Renal cortical epithelial cell (primary cell): ENCODE measurements at places on chromosomes 11 and 22. TPM values are rescaled to one million over a fixed set of nuclear protein-coding genes. Genes with fewer than 3 reads are reported as not detected.

- DNase-seq = no peak
These were observed 105.3 kb downstream of the MORC2 start for GRCh38 chr22:30863081-30863833.

GRCh38 chr11:8533332-8533731 lies 60.7 kb downstream of the STK33 start:
- peak; percentile 42 for DNase-seq

DNA sequence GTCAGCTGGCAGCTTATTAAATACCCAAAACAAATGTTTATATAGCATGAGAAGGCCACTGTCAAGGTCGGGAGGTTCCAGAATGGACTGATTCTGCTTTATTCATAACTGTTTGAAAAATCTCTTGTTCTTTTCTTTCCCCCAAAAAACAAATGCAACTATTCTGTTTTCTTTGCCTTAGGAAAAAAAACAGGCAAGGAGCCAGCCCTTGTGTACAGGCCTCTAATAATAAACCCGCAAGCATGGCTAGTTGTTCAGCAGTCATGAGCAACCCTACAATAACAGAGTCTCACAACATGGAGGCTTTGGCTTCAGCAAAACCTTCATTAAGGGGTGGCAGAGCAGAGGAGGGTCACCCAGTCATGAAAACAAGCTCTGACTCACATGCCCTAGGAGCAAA lies 191.7 kb downstream of the KIRREL3 start:
- peak; percentile 81 for DNase-seq

DNA sequence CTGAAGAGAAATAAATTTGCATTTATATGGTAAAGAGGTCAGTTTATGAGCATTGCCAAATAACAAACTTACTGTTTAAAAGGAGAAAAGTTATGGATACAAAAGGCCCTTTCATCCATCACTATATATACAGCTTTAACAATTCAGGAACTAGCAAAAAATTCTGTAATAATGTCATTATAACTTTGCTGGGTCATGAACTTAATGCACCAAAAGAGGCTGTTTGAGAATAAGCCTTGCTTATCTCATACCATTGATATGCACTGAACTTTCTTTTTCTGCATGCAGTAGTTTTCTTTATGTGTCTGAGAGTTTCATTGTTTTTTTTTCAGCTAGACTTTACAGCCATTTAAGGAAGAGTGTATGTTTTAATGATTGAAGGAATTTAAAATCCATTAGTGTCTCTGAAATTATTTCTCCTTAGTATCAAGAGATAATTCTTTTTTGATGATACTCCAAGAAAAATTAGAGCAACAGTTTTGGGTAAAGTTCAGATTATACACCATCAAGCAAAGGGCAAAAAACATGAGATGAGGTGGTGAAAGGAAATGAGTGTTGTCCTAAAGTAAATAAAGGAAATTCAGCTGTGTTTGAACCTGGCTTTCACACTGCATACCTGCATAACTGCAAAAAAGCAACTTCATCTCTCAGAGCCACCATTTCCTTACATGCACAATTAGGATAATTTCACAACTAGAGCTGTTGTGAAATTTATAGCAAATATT lies 188.2 kb upstream of the ANO3 start:
- no peak for DNase-seq

DNA sequence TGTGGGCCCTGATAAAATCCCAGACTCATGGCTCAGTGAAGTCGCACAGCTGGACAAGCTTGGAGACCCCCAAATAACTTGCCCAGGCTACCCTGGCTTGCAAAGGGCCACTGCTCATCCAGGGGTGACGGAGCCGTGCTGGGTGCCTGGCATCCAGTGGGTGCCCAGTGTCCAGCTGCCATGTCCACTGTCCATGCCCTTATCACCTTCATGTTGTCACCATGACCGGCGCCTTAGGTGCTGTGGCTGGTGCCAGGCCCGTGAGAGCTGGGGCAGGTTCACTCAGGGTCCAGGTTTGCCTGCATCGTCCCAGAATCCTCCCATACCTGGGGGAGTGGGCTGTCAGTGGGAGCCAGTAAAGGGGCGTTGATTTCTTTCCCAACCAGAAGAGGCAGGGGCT lies 57.4 kb downstream of the LRP5 start:
- no peak for DNase-seq

DNA sequence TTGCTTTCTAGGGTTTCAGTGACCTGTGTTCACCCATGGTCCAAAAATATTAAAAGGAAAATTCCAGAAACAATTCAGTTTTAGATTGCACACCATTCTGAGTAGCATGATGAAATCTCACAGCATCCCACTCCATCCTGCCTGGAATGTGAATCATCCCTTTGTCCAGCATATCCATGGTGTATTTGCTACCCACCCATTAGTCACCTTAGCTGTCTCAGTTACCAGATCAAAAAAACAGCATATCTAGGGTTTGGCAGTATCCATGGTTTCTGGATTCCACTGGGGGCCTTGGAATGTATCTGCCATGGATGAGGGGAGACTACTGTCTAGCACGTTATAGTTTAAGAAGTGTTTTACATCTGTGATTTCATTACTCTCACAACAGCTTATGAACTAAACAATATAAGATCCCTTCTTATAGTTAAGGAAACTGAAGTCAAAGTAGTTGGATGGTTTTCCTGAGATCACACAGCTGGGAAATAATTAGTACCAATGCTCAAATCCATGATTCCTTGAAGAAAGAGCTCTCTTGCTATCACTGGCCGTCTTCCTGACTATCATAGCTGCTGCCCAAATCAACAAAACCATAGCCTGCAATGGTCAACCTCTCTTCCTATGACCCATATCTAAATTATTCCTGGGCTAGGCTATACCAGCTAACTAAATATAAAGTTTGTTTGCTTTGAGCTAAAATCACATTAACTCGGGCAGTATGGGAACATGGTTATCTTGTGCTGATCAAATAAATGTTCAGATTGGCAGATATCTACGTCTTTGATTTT lies 122.6 kb downstream of the MICAL2 start:
- DNase-seq = peak; percentile 94

DNA sequence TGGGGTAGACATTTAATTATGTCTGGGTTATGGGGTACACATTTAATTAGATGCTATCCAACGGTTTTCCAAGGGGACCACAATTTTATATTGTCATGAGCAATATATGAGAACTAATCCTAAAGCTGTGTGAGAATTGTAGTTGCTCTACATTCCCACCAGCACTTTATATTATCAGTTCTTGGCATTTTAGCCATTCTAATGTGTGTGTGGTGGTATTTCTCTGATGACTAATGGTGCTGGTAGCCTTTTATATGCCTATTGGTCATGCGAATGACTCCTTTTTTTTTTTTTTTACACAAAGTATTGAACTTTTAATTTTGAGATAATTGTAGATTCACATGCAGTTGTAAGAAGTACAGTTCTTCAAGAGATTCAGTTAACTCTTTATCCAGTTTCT lies 26.2 kb downstream of the TMEM135 start:
- DNase-seq = peak; percentile 16

DNA sequence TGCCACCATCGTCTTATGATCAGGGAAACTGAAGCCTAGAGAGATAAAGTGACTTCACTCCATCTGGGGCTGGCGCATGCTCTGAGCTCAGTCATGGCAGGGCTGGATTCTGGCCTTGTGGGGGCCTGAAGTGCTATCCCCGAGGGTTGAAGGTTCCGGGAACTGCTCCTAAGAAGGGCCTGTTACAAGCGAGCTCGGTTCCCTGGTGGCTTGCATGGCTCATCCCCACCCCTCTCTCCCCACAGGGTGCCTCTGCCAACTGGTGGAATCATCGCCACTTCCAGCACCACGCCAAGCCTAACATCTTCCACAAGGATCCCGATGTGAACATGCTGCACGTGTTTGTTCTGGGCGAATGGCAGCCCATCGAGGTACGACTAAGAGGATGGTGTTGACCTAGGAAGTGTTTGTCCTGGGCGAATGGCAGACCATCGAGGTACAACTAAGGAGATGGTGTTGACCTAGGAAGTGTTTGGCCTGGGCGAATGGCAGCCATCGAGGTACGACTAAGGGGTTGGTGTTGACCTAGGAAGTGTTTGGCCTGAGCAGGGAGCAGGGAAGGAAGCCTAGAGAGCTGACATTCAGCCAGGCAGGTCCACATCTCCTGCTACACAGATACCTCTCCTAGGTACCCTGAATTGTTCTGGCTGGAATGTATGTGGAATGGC lies 19.9 kb downstream of the FADS2 start:
- DNase-seq = no peak

DNA sequence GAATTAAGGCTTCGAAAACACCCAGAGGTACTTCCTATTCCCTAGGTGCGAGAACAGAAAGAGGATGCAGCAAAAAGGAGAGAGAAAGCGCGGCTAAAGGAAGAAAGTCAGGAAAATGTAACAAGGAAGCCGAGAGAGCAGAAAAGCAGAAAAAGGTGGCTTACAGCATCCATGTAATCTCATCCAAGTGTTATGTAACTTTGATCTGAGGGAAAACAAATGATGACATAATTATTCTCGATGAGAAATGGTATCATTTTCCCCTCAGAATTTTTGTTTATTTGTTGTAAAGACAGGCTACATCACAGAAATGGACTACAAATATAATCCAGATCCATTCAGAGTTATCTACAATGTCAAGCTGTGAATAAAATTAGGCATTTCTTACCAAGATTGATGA lies 69.1 kb upstream of the APOA1 start:
- DNase-seq = no peak

DNA sequence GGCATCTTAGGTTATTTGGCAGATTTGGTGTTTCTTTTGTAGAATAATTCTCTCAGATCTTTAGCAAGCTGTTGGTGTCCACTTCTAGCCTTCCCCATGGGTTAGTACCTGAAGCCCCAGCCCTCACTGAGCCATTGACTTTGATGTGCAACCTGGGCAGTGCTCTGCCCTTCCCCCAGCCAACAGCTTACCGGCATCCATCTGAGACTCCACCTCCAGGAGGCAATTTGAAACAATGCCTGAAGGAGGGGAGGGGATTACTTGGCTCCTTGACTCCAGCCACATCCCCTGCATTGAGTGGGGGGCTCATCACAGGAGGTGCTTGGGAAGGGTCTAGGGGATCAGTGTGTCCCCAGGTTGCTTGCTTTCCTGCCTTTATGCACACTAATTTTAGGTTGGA lies 114.8 kb downstream of the TRIM29 start:
- DNase-seq = no peak

GRCh38 chr22:33302049-33302545 lies 243.9 kb upstream of the SYN3 start:
- DNase-seq = peak; percentile 54

DNA sequence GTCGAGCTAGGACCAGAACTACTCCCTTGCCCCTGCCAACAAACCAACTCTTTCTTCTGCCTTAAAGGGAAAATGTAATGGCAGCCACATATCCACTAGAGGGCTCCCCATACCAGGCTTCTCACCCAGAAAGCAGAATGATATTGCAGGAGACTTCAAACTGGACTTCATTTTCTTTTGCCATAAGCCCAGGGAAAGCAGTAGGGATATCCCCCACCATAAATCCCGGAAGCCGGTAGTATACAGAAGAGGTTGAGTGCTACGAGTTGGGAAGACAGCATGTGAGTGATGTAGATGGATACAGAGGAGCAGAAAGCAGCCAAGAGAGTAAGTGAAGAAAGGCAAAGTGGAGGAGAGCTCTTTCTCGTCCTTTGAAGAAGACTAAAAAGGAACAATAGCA lies 12.1 kb downstream of the PLAAT5 start:
- peak; percentile 78 for DNase-seq

DNA sequence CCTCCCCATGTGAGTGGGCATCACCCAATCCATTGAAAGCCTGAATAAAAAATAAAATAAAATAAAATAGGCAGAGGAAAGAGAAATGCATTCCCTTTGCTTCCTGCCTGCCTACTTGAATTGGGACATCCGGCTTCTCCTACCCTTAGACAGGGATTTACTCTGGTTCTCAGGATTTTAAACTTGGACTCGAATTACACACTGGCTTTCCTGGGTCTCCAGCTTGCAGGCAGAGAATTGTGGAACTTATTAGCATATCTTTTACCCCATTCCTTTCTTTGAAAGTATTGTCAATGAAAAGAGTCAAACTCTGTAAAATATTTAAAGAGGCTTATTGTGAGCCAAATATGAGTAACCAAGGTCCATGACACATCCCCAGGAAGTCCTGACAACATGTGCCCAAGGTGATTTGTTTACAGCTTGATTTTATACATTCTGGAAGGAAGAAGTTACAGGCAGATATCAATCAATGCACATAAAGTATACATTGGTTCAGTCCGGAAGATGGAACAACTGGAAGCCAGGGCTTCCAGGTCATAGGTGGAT lies 78.4 kb upstream of the CCDC90B start:
- DNase-seq = peak; percentile 7

GRCh38 chr22:29204455-29205183 lies 1.1 kb upstream of the EMID1 start:
- DNase-seq = no peak

- DNase-seq = no peak
These were observed 57.7 kb downstream of the CABIN1 start for GRCh38 chr22:24068717-24069297.

- peak; percentile 81 for DNase-seq
These were observed 95.9 kb upstream of the DDI1 start for GRCh38 chr11:103940551-103940950.

DNA sequence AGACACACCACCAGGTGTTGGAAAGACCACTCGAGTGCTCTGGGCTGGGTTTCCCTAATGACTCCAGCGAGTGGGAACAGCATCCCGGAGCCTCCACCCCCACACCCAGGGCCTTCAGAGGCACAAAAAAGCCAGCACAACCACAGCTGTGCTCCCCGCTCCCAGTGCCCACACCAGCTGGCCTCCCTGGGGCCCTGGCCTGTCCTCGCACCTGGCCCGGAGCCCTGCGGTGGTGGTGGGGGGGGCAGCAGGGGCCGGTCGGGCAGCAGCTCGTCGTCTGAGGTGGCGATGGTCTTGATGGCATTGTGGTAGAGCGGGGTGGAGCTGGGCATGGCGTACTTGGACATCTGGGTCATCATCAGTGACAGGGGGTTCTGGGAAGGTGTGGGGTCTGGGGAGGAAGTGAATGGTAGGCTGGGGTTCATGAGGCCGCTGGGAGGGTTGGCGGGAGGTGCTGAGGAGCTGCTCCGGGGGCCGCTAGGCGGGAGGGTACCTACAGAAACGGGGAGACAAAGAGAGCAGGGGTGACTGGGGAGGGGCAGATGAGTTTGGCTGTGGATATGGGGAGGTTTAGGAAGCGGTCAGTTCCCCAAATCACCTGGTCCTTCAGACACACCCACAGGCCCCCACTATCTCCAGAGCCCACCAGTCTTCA lies 16.1 kb downstream of the CXCR5 start:
- no peak for DNase-seq

The PTGDR2 gene
- not detected in 2 replicates for total RNA-seq

The ELMOD1 gene
- total RNA-seq = 0.10 TPM in 1 of 2 replicates, not detected in the other

The CCDC15 gene
- 0.17 and 0.50 TPM in 2 replicates for total RNA-seq

The CFL1 gene
- 1,035 and 1,160 TPM in 2 replicates for total RNA-seq
